ENCODE measurements at places on chromosomes 1 and 21.

DNA sequence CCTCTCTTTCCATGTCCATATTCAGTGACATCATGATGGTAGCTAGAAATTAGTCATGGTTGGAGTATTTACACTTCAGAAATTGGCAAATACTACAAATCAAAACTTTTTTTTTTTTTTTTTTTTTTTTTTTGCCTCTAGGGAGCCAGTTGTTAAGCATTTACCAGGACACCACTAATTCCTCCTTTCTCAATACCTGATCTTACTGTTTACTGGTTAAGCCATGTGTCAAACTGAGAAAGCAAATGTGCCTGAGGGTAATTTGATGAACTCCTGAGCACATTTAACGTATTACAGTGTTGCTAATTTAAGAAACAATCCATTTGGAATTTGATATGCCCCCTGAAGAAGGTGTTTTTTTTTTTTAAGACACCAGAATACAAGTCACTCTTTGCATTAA lies 94.4 kb downstream of the DNM3 start:
- no peak for DNase-seq

- no peak for DNase-seq
Observed at GRCh38 chr21:32335601-32336575, 37.2 kb downstream of the MRAP start.

- DNase-seq: no peak
Observed at GRCh38 chr1:44238660-44239059, 25.4 kb downstream of the DMAP1 start.

DNA sequence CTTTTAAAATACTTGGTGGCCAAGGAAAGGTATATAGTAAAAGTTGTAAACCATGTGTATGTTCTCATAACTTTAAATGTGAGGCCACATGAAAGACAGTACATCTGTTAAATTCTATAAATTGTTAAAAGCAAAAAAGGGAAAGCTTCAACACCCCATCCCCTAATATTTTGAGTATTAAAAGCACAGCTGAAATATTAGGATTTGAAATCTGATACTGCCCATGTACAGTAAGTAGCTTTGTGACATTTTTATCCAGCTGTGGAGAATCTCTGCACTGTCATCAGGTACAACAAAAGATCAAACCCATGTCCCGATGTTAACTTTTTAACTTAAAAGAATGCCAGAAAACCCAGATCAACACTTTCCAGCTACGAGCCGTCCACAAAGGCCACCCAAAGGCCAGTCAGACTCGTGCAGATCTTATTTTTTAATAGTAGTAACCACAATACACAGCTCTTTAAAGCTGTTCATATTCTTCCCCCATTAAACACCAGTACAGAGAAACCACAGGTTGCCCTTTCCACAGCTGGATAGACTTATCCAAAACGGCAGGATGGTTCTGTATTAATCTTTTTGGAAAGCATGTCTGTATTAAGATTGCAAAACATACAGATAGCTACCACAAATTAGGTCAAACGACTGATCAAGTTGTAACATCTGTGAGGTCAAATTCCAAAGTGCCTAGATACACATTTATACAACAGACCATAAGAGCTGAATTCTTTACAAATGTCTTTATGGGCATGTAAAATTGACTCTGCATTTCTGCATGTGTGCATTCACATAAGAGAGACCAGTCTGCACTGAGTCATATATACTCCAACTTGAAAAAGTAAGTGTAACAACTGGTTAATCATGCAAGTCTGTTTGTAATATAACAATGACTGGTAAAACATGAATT lies 5.2 kb downstream of the IRF2BP2 start:
- no peak for DNase-seq

DNA sequence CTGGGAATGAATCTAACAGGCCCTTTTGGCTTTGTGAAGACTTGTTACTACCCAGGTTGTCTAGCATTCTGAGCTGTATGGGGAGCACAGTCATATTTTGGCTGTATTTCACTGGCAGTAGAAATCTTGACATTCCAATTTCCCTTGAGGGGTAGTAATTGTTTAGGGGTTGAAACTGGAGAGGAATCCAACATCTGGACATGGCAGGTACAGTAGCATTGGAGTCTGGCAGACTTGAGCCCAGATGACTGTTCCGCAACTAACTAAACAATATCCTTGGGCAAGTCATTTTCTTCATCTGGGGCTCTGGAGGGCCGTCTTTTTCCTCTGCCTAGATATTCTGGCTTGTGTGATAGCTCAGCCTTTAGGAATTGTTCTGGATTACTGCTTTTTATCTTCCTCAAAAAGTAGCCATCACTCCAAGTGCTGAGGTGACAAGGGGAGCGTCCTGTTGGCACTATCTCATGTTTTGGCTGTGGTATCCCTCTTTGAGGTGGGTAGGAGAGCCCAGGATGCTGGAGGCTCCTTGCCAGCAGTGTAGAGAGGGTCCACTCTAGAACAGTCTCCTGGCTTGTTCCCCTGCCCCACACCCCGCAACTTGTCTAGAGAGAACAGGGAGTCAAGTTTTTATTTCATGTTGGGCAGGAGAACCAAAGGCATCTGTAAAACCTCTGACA lies 22.7 kb upstream of the NBL1 start:
- DNase-seq: no peak

Measured in right renal cortex interstitium (tissue), 3 donors.